ENCODE measurements at places on chromosomes 7 and 10.

DNA sequence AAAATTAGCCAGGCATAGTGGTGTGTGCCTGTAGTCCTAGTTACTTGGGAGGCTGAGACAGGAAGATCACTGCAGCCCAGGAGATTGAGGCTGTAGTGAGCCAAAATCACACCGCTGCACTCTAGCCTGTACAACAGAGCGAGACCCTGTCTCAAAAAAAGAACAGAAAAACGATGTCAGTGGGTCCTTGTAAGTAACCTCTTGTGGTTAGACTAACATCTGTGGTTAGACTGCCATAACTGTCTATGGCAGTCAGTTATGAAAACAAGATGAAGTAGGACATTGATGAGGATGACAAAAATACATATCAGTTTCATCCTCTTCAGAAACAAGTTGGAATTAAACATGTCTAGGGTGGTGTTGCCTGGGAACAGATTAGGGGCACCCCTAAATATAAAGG is 53.3 kb downstream of the AKAP9 start:
- no peak for DNase-seq

GRCh38 chr10:79188154-79188965 is 119.6 kb downstream of the ZMIZ1 start:
- no peak for DNase-seq

DNA sequence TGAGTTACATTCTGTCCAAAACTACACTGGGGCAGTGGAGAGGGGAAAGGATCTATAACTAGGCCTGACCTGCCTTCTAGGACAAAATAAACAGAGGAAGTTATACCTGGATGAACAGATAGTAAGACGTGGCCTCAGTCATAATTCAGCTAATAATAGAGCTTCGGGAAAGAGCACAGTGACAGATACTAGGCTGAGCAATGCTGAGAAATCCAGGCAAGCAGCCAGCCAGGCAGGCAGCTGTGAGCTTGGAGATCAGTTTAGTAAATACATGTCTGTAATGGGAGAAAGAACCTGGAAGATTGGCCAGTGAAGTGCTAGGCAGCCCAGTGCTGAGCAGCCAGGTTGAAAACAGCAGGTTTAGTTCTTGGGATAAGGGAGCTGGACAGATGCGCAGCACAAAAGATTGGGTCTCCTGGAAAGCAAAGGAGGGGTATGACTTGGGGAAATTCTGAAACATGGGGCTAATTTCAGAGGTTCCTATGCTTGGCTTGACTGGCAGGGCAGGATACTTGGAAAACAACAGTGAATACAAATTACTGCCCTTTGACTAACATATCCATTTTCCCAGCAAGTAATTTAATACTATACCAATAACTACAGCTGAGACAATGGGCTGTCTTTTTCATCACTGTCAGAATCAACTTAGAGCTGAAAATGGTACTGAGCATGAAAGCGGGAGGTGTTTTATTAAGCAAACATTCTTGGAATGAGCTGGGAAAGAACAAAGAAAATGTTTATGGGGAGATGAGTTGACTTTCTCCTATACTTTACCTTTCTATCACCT is 140.8 kb downstream of the DGKB start:
- peak; percentile 97 for DNase-seq

DNA sequence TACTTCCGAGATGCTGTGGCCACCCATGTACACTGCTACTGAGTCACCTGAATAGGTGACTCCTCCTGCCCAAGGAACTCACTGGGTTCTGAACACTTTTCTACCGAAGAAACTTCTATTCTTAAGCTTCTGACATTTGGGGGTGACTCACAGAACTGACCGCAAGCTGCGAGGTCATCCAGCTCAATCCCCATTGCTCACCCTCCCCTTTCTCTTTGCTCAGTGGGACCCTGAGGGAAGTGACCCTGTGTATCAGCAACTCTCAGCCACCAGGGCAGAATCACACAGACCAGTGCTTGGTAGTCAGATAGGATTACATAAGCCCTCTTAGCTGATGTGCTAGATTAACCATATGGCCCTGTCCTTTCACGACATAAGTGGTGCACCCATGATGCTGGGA is 46.3 kb downstream of the INSYN2A start:
- DNase-seq, result no peak

DNA sequence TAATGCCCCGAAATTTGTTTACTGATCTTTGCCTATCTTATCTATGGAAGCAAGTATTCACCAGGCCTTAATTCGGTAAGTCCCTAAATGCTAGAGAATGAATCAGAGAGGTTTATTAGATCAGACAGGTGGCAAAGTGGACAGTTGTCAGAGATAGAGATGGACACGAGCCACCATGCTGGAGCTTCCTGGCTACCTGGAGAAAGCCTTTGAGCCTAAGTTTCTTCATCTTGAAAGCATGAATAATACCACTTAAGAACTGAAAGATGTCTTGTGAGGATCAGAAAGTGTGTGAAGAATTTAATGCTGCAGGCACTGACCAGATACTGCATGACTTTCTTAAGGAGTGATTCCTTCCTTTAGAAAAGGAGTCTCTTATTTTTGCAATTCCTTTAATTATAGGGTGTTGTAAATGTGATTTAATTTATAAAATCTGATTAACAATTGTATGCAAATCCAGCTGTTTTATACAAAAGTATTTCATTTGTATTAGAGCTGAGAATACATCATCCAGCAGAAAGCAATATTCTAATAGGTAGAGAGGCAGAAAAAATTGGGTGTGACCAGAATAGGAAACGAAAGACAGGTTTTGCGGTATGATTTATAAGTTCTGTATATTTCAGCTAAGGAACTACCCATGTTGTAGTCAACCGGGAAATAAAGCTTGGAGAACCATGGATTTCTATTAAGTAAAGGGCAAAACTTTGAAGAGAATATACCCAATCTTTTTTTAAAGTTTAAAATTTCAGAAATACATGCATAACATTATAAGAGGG is 82.7 kb downstream of the SMURF1 start:
- no peak for DNase-seq

Data from NCI-H1417 (cell line).